Stimulated activated CD4-positive, alpha-beta T cell treated with anti-CD3 and anti-CD28 coated beads, TNF-alpha, amount 100 ng/mL, for 4 hours (primary cell): ENCODE measurements at places on chromosomes 2 and 18.

DNA sequence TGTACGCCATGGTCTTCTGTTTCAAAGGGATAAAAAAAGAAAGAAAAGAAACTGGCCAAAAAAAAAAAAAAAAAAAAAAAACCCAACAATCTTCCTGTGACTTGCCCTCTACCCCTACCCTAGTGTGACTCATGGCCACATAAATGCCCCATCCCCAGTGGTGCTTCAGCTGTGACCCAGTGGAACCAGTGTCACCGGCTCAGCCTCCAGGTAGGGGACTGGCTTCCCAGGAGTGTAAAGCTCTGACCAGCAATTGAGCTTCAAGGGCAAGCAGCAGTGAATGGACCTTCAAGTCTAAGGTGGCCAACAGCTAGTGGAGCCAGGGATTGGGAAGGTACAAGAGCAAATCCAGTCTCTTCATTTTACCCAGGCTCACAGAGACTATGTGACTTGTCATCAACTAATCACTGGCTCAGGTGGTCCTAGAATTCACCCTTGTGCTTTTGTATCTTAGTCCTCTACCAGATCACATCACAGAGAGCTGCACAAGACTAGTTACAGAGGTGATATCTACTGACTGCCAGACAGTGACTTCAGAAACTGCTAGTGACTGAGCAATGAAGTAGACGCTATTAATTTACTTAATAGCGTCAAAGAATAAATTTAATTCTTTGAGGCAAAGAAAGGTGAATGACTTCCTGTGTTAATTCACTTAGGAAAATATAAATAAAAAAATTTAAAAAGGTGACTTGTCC is 1.3 kb upstream of the TGFBRAP1 start:
- no peak for DNase-seq

- DNase-seq: no peak
These were observed 225.3 kb upstream of the HDAC4 start for GRCh38 chr2:239625971-239626734.

DNA sequence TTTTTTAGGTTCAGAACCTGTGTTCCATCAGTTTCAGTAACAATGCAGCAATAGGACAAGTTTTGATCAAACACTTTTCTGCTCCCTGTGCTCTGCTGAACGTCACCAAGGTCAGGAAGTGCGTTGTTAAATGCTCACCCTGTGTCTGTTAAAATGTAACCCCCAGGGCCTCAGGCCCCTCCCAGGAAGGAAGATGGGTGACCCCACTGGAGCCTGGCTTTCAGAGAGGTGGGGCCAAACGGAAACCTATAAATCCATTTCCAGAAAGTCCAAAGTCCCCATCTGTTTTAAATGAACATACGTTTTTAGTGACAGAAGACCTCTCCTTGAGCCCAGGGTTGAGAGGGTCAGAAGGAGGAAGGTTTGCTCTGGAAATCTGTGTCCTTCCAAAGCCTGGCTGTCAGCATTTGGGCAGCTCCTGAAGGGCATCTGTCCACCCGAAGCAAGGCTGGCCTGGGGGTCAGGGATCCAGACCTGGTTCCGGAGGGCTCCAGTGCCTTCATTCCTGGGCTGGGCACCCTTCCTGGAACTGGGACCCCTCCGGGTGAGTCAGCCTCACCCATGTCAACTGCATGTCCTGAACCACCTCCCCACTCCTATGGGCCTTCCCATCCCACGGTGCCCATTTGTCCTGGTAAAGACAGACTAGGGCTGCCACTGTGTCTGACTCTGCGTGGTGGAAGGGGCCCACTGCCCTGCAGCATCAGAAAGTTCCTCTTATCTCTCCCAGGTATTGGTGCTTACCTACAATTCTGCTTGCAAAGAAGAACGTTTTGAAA is 117.4 kb upstream of the COPS8 start:
- DNase-seq: no peak

- no peak for DNase-seq
These were observed 31.9 kb downstream of the DIPK1C start for GRCh38 chr18:74425161-74425560.
